ENCODE measurements at places on chromosomes 12 and 14.

GRCh38 chr12:50558970-50559369, 54.2 kb downstream of the DIP2B start:
- no peak for DNase-seq

GRCh38 chr12:26786865-26787514, 46.0 kb downstream of the ITPR2 start:
- no peak for DNase-seq

DNA sequence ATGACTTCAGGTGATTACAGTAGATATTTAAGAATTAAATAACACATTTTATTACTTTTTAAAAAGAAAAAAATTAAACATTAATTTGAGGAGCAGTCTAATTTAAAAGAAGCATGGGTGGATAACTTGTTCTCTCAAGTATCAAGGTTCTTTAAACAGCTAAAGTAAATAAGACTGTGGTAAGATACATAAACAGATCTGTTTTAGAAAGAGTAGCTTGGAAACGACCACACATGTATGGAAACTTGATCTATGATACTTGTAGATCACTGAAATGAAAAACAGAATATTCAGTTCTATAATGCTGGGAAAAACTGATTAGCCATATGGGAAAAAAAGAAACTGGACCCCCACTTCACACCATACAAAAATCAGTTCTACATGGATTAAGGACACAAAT, 36.0 kb downstream of the TC2N start:
- no peak for DNase-seq

DNA sequence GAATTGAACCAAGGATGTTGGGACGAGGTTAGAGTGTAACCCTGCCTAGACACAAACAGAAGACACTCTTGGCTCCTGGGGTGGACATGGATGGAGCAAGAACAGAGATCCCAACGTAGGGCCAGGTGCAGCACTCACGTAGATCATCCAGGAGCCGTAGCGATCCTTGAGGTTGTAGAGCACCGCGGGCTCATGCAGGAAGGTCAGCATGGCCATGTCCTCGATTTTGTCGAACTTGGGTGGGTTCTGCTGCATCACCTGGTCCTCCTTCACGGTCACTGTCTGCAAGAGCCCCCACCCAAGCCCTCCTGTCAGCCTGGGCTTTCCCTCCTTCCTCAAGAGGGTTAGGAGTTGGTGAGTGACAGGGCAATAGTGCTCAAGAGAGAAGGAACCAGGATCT, 2.5 kb downstream of the MYH7 start:
- no peak for DNase-seq

- DNase-seq: no peak
Measured at GRCh38 chr12:63805704-63806672, 26.3 kb downstream of the RXYLT1 start.
